ENCODE measurements at places on chromosomes 2 and 18.

GRCh38 chr2:11406958-11407381 is 59.0 kb downstream of the E2F6 start:
- no peak for DNase-seq

DNA sequence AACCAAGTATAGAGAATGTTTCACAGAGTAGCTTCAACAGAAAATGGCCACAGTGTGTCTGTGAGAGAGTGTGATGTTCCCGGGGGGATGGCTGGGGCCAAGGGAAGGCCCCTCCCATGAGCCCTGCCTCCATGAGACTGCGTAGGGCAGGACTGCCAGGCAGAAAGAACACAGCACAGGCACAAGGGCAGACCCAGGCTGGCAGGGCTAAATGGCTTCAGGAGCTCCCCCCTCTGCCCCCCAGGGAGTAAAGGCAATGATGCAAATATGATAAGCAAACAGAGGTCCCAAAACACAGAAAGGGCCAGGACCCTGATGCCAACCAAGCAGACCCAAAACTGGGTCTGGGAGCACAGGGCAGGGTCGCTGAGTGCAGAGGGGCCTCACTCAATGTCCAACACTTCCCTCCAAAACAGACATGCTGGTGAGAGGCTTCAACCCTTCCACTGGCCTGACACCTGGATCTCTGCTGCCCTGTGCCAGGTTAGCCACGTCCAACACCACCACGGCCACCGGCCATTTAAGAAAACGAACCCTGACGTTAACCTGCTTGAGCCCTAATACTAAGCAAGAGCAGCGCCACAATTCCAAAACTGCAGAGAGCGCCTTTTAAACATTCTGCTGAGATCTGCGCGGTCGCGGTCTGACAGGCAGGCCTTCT is 90.3 kb downstream of the HDAC4 start:
- no peak for DNase-seq

DNA sequence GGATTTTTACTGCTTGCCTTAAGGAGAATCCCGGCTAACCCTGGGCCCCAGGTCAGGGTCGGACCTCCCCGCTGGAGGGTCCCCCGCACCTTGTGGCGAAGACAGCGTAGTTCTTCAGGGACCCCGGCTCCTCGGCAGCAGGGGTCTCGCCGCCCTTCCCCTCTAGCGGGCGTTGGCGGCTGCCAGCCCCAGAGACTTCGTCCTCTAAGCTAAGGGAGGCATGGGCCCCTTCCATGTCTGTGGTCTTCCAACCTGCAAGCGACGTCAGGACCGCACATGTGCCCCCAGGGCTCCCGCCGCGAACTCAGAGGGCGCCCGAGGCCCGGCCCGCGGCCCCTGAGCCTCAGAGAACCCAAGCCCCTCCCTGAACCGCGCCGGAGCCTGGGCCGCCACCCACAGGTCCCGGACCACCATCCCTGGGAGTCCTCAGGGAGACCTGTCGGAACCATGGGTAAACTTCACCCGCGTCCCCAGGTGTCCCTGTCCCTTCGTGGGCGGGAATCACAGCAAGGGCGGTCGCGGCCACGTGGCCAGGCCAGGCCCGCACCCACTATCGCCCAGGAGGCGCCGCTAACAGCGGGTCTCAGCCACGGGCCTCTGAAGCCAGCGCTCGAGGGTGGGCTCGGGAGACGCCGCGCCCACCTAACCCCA is 562 bp downstream of the ANKMY1 start:
- DNase-seq, result no peak

- DNase-seq, result no peak
Observed at GRCh38 chr2:218743068-218743467, 32.4 kb downstream of the TTLL4 start.

DNA sequence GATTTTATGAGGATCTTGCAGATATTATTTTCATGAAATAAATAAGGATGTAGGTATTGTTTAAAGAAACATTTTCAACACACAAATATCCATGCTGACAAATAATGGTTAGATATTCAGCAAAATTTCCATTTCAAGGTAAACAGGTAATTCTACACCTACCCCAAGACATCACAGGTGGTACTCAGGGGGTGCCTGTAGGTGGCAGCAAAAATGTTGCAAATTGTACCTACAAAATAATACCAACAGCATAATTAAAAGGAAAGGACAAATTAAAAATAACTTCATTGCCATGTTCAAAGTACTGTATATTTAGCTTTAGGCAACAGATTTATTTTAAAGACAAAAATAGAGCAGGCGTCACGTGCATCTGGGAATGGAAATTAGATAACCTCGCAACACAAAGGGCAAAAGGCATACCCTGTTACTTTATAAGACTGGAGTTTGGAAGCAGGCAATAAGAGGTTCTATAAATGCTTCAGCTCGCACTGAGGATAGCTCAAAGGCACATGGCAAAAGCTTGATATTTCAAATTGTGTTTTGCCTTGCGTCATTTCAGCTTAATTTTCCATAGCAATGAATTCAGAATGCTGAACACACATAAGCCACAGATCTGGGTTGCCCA is 630.5 kb downstream of the TDRD15 start:
- no peak for DNase-seq

GRCh38 chr18:75097491-75098225 is 111.3 kb downstream of the PTGR3 start:
- peak; percentile 2 for DNase-seq

GRCh38 chr2:128446049-128446873 is 127.6 kb upstream of the HS6ST1 start:
- peak; percentile 13 for DNase-seq

- no peak for DNase-seq
Observed at GRCh38 chr2:61268249-61268648, 106.3 kb downstream of the C2orf74 start.

- DNase-seq, result no peak
Observed at GRCh38 chr2:112821682-112822081, 14.9 kb downstream of the IL1B start.

GRCh38 chr18:34049511-34049910 is 175.2 kb downstream of the NOL4 start:
- no peak for DNase-seq

- DNase-seq, result peak; percentile 83
Observed at GRCh38 chr2:218286570-218287459, 5.5 kb downstream of the TMBIM1 start.

GRCh38 chr2:72579591-72580180 is 246.1 kb downstream of the EXOC6B start:
- no peak for DNase-seq

DNA sequence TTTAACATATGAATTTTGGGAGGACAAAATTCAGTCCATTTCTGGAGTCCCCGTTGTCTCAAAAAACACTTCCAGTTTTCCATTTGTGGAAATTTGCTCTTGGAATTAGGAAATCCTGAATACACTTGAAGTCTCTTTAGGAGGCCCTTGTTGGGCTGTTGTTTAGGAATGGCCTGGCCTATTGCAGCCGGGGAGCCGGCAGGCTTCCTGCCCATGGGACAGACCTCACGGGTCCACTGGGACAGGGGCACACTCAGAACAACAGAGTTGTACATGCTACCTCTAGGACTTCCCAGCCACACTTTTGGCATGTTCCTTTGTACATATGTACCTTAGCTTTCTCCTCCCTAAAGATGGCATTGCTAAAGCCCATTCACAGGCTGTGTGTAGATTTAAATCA is 57.3 kb downstream of the ACOXL start:
- no peak for DNase-seq

- no peak for DNase-seq
Observed at GRCh38 chr18:48216639-48217257, 192.4 kb downstream of the ZBTB7C start.

DNA sequence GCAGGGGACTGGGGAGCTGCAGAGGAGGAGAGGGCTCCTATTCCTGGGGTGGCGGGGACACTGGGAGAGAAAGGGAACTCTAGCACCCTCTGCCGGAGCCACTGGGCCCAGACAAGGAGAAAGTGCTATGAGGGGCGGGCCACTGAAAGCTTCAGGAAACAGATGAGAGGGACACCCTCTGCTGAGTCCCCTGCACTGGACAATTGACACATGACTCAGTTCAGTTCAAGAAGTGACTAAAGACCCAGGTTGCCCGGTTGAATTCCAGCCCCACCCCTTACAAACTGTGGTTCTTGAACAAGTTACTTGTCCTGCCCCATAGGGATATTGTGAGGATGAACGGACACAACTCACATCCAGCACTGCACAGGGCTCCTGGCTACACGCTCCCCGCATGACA is 5.0 kb downstream of the RUFY4 start:
- DNase-seq, result no peak

DNA sequence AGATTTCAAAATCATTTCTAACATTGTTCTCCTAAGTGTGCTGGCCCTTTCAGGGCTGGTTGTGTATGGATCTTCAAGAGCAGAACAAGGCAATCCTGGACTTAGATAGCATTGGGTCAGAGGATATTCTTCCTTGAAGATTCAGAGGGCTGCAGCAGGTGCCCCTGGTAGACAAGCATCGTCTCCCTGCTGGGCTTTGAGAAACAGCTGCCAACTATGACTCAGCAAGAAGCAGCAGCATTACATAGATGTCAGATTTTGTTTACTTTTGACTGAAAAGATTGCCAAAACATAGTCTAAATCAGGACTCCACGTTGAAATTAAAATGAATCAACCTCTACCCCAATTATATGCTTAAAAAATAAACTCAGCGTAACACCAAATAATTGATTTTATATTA is 618.8 kb downstream of the SOCS6 start:
- no peak for DNase-seq

DNA sequence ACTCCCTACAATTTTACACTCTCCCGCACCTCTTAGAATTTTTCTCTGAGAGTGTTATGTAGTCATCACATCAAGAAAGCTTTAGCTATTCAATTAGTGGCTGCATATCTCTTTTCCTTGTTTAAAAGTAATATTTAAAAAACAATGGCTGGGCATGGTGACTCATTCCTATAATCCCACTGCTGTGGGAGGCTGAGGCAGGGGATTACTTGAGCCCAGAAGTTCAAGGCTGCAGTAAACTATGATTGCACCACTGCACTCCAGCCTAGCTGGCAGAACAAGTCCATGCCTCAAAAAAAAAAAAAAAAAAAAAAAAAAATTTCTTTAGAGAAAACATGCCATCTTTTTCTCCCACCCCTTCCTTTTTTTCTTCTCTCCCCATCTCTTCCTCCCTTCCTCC is 44.3 kb downstream of the AQP4 start:
- no peak for DNase-seq

DNA sequence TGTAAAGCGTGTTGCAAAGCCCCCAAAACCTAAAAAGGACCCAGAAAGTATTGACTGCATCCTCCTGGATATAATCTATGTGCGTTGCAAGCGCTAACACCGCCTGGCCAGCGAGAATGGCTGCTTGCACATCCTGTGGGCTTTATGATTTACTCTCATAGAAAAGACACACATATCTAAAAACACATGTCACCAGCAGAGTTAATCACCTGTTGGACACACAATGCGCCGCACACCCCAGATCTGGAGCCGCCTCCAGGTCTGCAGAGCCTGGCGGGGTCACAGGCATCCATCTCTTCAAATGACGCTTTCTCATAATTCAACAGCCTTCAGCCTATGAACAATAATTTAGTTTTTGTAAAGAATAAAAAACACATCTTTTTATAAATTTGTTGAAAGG is 186.5 kb downstream of the RTP5 start:
- DNase-seq, result no peak
